ENCODE measurements at places on chromosomes 6 and 20.

DNA sequence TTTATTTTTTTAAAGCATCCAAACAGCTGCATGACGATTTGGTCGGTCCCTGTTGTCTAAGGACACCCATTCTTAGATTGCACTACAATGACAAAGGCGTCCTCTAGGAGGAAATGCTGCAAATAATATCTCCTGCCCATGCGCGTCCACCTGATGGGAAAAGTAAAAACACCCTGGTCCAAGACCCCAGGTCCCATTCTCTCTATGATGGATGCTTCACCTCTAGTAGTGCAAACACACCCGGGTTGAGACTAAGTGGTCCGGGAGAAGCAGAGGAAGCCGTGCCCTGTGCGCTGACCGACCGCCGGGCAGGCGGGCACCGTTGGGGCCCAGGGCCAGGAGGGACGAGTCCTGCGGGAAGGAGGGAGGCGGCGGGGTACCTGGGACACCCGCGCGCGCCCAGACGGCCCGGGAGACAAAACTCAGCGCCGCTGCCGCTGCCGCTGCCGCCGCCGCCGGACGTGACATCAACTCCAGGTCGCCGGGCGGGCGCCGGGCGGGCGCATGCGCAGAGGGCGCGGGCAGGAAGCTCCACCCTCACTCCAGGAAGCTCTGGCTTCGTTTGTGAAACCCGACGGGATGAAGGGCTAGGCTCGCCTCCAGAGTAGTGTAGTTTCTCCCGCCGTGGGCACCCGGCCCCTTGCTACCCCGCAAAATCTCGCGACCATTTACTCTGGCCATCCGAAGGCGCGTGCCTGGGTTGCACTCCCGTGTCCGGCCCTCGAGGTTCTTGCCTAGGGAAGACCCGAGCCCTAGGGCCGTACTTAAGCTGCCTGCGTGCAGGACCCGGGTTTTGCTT lies at the start of gene TBC1D7:
Gene TBC1D7, minus strand, starts transcription at position 462 of the 799 bp plus-strand sequence. CDS start 1,639 bp downstream, outside the sequence.
- peak; percentile 92 for DNase-seq

GRCh38 chr6:67016921-67017460 lies 1310.0 kb upstream of the EYS start:
- DNase-seq, result no peak

DNA sequence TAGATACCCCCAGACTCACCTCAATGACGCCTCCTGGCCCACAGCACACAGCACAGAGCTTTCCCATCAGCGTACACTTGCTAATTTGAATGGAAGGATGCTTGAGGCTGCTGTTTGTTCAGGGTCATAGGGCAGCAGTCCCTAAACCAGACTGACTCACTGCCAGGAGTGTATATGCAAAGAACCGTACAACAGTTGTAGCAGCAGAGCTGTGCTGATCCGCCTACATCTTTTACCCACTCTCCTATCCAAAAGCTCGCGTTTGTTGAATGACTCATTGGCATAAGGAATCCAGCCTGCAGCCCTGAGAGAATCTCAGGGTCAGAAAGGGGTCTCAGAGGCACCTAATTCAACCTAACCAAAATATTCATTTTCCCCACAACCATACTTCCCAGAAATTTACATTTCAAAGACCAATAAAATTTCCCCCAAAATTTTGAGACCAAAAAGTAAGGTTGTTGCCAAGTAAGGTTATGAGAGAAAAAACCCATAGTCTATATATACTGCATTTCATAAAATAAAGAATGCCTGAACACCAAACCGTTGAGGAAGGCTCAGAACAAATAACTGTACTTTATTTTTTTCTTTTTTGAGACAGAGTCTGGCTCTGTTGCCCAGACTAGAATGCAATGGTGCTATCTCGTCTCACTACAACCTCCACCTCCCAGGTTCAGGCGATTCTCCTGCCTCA lies 35.3 kb upstream of the CCND3 start:
- no peak for DNase-seq

DNA sequence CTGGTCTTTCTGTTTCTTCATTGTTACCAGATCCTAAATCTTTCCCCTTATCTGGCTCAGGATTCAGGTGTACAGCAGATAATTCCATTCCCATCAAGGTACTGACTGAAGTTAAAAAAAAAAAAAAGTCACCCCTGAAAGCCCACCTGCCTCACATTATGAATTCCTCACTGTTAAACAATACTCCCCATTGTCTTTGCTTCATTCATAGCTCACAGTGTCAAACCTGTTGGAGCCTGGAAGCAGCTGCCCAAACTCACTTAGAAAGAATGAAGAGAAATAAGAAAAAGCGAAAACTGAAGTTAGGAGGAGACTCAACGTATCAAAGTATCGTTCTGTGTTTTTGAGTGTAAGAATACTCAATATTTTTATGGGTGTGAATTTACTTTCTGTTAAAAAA lies 1.8 kb upstream of the DCBLD1 start:
- no peak for DNase-seq

GRCh38 chr6:151070631-151071051 lies 169.1 kb upstream of the AKAP12 start:
- DNase-seq, result no peak

DNA sequence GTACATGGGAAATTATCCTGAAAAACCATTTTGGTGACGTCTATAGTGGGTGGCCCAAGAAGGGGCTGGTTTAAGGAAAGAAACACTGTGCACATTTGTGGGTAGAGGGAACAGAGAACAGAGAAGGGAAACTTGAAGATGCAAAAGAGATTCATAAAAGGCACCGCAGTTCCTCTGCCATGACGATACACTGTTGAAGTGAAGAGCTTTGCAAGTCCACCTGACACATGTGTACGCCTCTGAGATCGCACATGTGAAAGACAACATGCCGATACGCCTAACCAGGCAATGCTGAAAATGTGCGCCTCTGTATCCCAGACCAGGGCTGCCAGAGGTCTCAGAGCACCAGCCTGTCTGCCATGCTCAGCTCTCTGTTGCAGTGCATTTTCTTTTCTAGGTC lies 180.9 kb downstream of the KIF16B start:
- DNase-seq, result no peak

- DNase-seq, result no peak
Observed at GRCh38 chr6:145023116-145023726, 712.1 kb downstream of the EPM2A start.

GRCh38 chr20:44956410-44956809 lies 3.8 kb downstream of the TOMM34 start:
- DNase-seq, result no peak

- DNase-seq, result no peak
Observed at GRCh38 chr6:1422290-1422689, 32.9 kb downstream of the FOXF2 start.

GRCh38 chr6:164792666-164793065 lies 516.7 kb downstream of the C6orf118 start:
- DNase-seq, result no peak

DNA sequence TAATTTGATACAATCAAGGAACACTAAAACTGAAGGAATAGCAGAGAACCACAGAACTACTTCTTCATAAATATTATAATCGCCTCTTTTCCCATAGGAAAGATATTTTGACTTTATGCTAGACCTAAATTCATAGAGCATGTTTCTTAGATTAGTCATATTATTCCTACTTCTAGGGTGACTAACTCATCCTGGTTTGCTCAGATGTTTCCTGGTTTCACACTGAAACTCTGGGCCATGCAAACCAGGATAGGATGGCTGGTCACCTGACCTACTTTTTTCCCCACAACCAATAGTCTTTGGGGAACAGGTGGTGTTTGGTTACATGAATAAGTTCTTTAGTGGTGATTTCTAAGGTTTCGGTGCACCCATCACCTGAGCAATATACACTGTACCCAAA lies 42.8 kb downstream of the MMS22L start:
- no peak for DNase-seq

GRCh38 chr6:43677759-43678158 lies 9.8 kb downstream of the MRPS18A start:
- DNase-seq, result no peak

DNA sequence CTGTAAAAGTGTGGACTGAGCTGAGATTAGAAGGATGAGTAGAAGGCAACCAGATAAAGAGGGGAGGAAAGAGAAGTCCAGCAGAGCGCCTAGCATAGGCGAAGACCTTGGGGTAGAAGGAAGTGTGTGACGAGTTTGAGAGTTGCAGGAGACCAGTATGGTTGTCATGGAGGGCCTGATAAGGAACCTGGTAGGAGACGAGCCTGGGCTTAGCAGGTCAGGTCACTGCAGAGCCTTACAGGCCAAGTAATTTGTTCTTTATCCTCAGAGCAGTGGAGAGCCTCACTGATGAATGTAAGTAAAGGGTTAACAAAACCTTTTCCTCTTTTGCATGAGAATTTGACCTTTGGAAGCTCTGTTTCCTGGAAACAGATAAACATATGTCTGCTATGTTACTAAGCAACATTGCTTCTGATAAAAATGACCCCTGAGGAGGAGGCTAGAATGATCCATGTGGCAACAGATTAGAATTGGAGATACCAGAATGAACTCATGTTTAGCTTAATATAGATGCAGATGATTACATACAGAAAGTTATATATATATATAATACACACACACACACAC lies 2.9 kb upstream of the TMEM74B start:
- no peak for DNase-seq

DNA sequence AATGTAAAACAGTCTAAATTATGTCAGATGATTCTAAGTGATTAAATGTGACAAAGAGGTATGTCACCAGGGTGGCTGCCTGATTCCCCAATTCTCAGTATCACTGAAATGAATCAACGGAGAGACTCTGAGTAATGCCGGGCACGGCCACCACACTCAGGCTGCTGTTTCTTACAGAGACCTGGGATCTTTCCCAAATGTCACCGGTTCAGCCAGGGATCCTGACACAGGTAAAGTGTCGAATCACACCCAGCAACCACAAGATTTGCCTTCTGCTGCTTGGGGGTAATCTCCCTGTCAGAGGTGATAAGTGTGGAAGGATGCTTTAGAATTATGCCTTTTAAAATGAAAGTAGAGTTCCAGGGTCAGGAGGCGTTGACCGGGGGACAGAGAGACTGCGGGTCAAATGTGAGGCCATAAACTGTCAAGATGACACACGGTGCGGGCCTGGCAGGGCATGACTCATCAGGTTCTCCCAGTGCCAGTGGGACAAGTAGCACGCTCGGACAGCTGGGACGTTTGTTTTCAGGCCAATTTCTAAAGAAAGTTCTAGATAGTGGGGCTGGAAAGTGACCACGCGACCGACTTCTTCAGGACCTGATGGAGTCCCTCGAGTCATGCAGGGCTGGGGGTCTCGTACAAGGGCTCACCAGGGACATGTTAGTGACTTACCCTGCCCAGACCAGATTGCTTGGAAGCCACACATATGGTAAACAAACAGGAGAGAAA lies 48.9 kb downstream of the PRDM1 start:
- DNase-seq, result peak; percentile 89

DNA sequence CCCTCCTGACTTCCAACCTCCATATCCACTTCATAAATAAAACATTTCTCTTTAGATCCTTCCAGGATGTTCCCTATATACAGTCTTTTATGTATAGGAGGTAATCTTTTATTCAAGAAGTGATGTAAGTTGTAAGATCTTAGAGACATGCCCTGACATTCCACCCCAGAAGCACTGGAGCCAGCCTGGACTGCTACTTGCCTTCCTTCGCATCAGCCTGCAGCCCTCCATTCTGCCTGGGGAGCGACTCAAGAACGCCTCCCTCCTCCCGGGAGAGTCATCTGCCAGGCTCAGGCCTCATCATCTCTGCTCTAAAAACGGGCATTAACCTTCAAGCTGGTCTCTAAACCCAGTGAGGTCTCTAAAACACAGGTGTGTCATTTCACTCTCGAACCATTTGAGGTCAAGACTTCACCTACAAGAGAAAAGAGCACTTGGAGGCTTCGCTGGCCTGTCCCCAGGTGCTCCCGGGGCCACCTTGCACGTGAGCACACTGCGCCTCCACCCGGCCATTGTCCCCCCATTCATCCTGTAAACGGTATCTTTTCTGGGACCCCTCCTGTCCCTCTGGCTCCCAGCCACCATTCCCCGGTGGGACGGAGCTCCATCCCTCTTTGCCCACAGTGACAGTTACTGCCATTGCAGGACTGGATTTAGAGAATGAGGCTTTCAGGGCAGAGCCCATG lies 107.5 kb upstream of the PDE10A start:
- no peak for DNase-seq

GRCh38 chr6:25062070-25062811 lies 126.5 kb upstream of the RIPOR2 start:
- no peak for DNase-seq

- no peak for DNase-seq
Observed at GRCh38 chr20:13245250-13245723, 24.2 kb downstream of the ISM1 start.

GRCh38 chr6:101080597-101080996 lies 199.5 kb upstream of the ASCC3 start:
- peak; percentile 46 for DNase-seq

GRCh38 chr6:20770773-20771172 lies 236.5 kb downstream of the CDKAL1 start:
- no peak for DNase-seq

DNA sequence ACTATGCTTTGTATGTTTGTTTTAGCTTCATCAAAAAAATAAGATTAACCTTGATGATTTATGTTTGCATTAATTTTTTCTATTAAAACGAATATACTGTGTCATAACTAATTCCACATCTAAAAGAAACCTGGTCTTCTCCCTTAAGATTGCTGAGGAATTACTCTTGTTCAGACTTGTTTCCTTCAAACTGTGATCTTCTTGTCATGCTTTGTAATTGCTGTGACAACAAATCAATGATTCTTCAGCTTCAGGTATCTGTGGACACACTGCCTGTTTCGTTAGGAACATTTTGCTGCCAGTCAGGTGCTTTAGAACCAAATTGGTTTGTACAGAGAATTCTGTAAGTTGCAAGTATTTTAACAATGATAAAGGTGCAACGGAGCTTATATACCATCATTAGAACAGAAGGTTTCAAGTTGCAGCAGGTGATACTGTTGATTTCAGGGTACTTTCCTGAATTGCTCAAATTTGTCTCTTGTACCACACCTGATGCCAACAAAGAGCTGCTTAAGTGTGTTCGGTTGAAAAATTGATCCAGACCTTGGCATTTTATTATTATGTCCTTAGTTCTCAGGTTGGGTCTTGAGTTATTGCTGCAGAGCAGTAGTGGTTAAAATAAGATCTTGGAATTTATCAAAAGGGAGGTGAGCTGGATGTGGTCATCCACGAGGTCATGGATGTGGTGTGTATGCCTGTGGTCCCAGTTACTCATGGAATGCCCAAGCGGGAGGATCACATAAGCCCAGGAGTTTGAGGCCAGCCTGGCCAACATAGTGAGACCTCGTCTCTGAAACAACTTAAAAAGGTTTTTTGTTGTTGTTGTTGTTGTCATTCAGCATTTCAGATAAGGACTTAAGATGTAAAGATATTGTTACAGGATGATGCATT lies 19.5 kb downstream of the SYTL3 start:
- DNase-seq, result no peak

DNA sequence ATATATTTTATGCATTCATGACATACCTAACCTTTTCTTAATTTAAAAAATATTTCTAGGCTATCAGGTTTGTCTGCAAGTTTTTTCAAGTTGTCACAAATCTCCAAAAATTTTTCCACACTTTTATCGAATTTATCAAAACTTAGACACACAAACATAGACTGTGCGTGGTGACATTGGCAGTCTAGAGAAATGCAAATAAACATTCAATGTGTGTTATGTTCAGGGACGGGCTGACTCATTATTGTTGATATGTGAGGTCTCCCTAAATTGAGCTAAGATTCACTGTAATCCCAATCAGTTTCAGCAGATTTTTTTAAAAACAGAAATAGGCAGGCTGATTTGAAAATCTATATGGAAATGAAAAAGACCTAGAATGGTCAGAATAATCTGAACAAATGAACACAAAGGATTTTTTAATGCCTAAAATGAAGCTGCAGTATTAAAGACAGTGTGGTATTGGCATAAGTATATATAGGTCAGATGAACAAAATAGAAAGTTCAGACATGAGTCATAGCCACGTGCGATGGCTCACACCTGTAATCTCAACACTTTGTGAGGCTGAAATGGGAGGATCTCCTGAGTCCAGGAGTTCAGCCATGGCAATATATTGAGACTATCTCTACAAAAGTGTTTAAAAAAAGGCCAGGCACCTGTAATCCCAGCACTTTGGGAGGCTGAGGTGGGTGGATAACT lies 19.2 kb downstream of the BLTP3A start:
- peak; percentile 24 for DNase-seq

Measured in LoVo (cell line).